Ecto neural progenitor cell (in vitro differentiated cells): ENCODE measurements at places on chromosomes 1 and 21.

- no peak for DNase-seq
Observed at GRCh38 chr1:164470996-164471395, 88.0 kb upstream of the PBX1 start.

- peak; percentile 45 for DNase-seq
Observed at GRCh38 chr1:43382027-43382779, 7.4 kb downstream of the MED8 start.

DNA sequence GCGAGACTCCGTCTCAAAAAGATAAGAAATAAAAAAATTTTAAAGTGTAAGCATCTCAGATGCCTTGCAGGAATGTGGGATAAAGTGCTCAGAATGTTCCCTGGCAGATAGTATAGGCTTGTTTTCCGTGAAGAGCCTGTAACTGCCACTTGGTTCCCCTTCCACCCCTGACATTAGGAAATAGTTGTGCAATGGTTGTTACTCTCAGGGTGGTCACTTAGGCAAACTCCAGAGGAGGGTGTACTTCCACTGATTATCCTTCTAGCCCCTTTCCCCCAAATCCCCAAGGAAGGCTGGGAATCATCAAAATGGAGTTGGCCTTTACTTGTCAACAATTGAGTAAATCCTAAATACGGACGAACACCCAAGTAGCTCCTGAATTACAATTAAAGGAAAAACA lies 10.4 kb downstream of the RPL11 start:
- DNase-seq, result no peak

DNA sequence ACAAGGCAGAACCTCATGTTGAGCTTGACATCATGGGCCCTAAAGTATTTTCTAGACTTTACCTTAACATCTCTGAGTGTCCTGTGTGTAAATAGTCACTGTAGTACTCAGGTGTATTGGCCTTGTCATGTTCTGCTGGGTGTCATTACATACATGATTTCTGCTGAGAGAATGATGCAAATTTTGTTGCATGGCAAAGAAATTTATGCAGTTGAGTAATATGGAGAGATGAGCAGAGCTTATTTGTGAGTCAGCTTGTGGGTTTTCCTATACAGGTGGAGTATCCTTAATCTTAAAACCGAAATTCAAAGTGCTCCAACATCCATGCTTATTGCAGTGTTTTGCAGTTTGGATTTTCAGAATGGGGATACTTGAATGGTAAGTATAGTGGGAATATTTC lies 36.6 kb downstream of the RGL1 start:
- no peak for DNase-seq

DNA sequence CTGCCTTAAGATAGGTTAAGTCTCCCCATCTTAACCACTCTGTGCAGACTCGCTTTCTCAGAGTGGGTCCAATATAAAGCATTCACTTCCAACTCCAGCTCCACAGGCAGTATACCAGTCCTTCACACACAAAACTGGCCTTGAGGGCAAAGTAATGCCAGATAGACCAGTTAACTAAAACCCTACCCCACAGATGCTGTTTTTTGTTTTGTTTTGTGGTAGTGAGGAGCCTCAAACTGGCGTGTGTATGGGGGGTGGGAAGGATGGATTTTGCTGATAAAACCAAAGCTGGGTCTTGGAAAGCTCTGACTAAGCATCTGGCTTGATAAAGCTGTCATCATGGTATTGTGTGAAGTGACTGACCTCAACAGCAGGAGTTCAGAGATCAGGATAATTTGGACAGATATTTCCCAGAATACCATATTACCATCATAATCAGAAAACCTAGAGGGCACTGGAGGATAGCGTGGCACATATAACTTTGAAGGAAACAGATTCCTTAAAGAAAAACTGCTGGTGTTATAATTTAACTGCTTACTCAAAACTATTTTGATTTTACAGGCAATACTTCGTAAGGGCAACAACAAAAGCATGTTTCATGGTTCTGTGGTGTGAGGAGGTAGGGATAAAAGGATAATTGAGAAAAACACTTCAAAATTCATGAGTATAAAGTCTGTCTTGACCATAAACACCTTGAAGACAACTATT lies 29.6 kb upstream of the CPLANE2 start:
- DNase-seq, result no peak

GRCh38 chr1:30120245-30121000 lies 603.0 kb downstream of the MATN1 start:
- DNase-seq, result no peak
